ENCODE measurements at places on chromosomes 2 and 18. TPM values are rescaled to one million over a fixed set of nuclear protein-coding genes. Genes with fewer than 3 reads are reported as not detected.

DNA sequence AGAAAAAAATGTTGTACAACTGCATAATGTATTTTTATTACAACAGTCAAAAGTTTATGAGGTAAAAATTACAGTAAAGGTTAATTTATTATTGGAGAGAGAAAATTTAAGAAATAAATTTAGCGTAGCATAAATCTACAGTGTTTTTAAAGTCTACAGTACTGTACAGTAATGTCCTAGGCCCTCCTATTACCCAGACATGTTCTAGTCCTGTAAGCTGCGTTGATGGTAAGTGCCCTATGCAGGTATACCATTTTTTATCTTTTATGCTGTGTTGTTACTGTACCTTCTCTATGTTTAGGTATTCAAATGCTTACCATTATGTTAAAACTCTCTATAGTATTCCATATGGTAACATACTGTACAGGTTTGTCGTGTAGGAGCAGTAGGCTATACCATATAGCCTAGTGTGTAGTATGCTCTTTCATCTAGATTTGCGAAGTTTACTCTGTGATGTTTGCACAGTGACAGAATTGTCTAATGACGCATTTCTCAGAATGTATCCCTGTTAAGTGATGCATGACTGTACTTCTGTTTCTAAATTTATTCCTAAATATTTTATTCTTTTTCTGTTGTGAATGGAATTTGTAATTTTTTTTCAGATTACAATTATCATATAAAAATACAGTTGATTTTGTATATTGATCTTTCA, 24.5 kb downstream of the ABI2 start:
- no peak for DNase-seq

- DNase-seq, result no peak
Observed at GRCh38 chr2:123670286-123670685, 354.8 kb upstream of the CNTNAP5 start.

GRCh38 chr2:176118601-176119339, 2.2 kb downstream of the HOXD10 start:
- no peak for DNase-seq

DQX1 gene
- total RNA-seq, result not detected

- no peak for DNase-seq
Observed at GRCh38 chr2:208097313-208097712, 27.0 kb downstream of the CRYGD start.

DNA sequence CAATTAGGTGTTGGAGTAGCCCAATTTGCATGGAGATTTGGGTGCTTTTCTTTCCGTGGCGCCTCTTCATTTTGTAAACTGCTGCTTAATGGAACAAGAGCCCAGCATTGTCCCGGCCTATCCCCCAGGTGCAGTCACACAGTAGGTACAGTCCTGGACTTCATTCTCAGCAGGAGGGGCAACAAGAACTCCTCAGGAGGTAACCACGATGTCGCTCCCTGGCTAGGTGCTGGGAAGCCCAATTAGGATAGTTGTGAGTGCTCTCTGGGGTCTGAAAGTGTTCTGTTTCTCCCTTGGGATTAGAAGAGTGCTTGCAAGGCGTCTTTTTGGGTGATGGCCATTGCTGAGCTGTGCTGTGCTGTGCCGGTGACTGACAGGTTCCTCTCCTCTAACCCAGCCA, 53.8 kb downstream of the CABLES1 start:
- no peak for DNase-seq

GRCh38 chr18:75264926-75265597, 54.5 kb downstream of the TSHZ1 start:
- DNase-seq, result no peak

SERPINB2 gene
- not detected for total RNA-seq

RTP5 gene
- total RNA-seq, result not detected

ARHGEF4 gene
- 6.1 TPM for total RNA-seq

DNA sequence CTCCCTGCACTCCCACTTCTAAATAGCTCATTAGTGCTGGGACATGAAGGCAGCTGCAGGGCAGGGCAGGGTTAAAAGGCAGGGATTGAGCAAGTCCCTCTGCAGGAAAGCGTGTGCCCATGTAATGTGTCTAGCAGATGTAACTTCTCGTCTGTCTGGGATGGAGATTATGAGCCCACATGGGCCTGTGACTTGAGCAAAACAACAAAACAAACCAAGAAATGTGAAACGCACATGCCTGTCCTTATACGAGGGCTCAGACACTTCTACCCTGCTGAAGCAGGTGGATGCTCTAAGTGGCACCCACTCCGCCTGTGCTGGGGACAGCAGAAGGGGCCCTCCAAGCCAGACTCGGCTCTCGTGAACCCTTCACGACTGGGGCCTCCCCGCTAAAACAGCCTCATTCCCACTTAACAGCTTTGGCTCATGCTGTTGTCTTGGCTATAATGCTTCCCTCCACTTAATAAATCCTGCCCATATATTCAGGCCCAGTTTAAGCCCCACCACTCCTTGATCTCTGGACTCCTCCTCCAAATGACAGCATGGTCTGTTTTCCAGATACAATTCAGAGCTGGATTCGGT, 40.9 kb downstream of the TMEM247 start:
- no peak for DNase-seq

GRCh38 chr2:179429060-179429471, 164.4 kb upstream of the SESTD1 start:
- DNase-seq, result no peak

GRCh38 chr18:10497206-10497749, 28.5 kb upstream of the NAPG start:
- DNase-seq, result no peak

ABCB11 gene
- 0.05 TPM for total RNA-seq

GRCh38 chr2:219392754-219393153, 5.0 kb upstream of the DNPEP start:
- no peak for DNase-seq

DNA sequence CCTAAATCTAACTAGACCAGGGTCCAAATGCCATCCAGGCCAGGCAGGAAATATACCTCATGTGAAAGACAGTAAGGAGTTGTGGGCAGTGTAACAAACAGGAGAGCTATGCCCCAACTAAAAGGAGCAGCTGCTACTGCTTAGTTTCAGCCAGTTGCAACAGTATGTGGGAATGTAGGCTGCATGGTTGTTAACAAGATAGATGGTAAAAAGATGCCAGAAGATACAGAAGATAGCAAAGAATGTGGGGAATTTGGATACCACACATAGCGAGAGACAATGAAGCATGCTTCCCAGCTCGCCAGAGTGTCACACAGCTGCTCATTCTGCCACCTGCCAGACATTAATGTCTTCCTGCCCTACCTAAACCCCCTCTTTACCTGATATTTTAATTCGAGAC, 39.4 kb upstream of the CYBRD1 start:
- DNase-seq, result no peak

CENPA gene
- total RNA-seq, result 0.30 TPM

CLEC4F gene
- total RNA-seq, result 0.62 TPM

GRCh38 chr2:42775186-42775585, 11.3 kb upstream of the OXER1 start:
- DNase-seq, result no peak

- no peak for DNase-seq
Observed at GRCh38 chr2:229101314-229101713, 169.8 kb downstream of the PID1 start.

PLA2R1 gene
- total RNA-seq, result 2.4 TPM

DNA sequence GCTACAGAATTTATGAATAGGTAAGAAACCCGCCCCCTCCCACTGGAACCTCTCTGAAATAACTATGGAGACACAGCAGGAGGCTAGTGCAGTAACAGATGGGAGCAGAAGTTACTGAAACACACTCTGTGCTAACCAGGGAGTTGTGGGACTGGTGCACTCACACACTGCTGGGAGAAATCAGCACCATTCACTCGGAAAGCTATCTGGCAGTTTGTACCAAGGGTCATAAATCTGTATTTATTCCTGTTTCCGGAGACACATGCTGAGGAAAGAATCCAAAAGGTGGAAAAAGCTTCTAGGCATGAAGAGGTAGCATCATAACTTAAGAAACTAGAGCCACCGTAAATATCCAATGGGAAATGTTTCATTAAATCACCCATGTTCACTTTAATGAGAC, 39.9 kb downstream of the TGFA start:
- DNase-seq, result no peak

UBXN4 gene
- 57.8 TPM for total RNA-seq

- DNase-seq, result no peak
Observed at GRCh38 chr18:1438967-1439366, 534.3 kb downstream of the ADCYAP1 start.

GRCh38 chr18:68797871-68798270, at the start of gene CCDC102B:
Gene CCDC102B (plus strand): TSS chr18:68798080. CDS start chr18:68836764, 38,684 bp downstream.
- no peak for DNase-seq

GRCh38 chr2:75320898-75321598, 121.7 kb upstream of the TACR1 start:
- no peak for DNase-seq

GRCh38 chr2:145026456-145027455, 506.8 kb upstream of the ZEB2 start:
- DNase-seq, result no peak

- DNase-seq, result no peak
Observed at GRCh38 chr2:97707362-97708047, 5.9 kb upstream of the ZAP70 start.

DNA sequence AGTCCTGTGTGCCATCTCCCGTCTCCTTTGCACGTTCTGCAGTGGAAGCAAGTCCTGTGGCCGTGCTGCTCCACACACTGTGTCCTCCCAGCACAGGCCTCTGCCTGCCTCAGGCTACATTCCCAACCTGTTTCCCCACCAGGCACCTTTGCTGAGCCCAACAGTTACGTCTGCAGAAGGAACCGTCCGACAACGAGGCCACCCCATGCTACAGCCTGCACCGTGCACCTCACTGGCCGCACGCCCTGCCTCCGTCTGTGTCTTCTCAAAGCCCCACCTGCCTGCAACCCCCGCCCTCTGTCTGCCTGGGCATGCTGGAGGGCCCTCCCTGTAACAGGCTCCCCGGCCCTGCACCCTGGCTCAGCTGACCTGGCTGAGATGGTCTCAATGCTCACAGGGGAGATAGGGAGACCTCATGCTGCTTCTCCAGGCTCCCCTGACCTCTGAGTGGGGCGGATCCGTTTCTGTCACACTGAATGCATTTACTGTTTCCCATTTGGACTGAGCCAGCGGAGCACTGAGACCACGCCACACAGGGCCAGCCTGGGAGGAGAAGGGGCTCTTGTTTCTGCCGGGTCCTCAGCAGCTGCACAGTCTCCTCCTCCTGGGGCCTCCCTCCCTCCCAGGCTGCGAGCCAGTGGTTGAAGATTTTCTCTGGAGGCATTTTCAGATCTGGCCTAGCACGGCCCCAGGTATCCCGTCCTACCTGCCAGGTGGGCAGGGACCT, 109.1 kb upstream of the OTOS start:
- no peak for DNase-seq

GRCh38 chr2:161384864-161385263, 31.2 kb upstream of the TBR1 start:
- no peak for DNase-seq

GCG gene
- not detected for total RNA-seq

GRCh38 chr2:146912536-146912935, 932.3 kb upstream of the ACVR2A start:
- DNase-seq, result no peak

IL18R1 gene
- total RNA-seq, result 0.92 TPM

GRCh38 chr2:121038891-121039616, 245.9 kb downstream of the TFCP2L1 start:
- DNase-seq, result no peak

EIPR1 gene
- total RNA-seq, result 13.6 TPM
